ENCODE measurements at places on chromosomes 16 and 17.
A peak's percentile ranks its signal among the peaks of the same experiment; 100 is the strongest.

DNA sequence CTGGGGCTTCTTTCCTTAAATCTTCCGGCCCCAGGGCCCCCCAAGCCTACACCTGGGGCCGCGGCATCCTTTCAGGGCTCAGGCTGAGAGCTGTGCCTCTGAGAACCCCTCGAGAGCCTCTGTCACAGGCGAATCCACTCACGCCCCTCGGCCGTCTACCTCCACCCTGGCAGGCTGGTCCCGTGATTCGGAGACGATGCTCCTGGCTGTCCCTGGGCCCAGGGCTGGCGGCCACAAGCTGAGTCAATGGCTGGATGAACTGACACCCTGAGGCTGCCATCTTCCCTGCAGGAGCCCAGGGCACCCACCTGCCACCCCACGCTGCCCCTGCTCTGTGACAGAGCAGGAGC is 4.4 kb downstream of the TEPSIN start:
- DNase-seq = no peak

GRCh38 chr16:70490261-70490660 is 33.1 kb downstream of the COG4 start:
- no peak for DNase-seq

DNA sequence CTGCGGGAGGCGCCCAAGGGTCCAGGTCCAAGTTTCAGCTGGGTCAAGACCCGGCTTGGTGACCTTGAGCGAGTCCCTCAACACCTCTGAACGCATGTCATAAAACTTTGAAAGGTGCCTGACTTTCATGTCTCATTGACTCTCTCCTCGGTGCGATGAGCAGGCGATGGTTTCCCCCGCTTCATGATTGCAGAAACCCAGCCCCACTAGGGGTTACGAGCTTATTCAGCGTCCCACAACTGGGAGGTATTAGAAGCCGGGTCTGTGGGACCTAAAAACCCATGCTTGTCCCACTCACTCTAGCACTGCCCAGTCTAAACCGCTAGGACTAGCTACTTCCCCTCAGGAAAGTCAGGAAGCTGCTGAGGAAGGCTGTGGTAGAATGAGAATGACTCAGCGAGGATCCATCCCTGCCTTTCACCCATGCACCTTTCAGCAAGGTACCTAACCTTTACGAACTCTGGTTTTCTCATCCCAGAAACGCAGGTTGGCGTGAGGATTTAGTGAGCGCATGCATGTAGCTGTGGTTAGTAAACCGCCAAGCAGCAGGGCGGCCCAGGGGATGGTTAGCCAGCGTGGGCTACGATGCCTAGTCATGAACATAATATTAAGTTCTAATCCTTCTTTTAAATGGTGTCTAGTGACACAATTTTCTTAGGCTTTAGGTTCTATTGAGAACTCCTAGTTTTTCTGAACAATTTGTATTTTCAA is 26.2 kb upstream of the RFFL start:
- DNase-seq = peak; percentile 80

GRCh38 chr16:2511996-2512734 is 1.6 kb upstream of the ATP6V0C start:
- DNase-seq = no peak

DNA sequence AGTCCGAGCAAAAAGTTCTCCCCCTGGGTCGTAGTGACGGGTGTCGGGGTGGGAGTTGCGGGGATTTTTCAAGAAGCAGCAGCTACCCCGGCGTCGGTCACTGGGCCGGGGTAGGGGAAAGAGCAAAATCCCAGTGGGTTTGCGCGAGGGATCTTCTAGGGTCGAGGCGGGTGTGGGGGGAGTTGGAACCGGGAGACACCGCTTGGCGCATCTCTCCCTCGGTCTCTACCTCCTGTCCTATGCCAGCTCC is 2.3 kb upstream of the UBTF start:
- DNase-seq = no peak

GRCh38 chr16:17474572-17474971 is 3.8 kb upstream of the XYLT1 start:
- no peak for DNase-seq

GRCh38 chr17:82787081-82787848 is 35.4 kb downstream of the TBCD start:
- DNase-seq = no peak

- DNase-seq = no peak
These were observed 268.8 kb downstream of the SEC14L1 start for GRCh38 chr17:77409282-77410161.

DNA sequence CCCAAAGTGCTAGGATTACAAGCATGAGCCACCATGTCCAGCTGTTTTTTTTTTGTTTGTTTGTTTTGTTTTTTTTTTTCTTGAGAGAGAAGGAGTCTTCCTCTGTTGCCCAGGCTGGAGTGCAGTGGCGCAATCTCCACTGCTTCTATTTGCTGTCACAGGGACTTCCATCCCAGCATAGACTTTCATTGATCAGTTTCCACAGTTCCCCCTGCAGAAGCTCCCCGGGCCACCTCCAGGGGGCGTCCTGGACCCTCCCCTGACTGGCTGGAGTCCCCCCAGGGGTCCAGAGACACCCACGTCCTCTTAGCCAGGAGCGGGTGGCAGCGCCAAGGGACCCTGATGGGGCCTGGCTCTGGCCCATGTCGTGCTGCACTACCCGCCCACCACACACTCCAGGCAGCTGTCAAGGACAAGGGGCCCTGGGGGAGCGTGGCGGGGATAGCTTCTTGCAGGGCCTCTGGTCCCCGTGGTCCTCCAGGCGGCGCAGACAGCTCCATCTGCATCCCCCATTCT is 3.1 kb upstream of the NPW start:
- no peak for DNase-seq
